ENCODE measurements at places on chromosomes 6 and 20.

DNA sequence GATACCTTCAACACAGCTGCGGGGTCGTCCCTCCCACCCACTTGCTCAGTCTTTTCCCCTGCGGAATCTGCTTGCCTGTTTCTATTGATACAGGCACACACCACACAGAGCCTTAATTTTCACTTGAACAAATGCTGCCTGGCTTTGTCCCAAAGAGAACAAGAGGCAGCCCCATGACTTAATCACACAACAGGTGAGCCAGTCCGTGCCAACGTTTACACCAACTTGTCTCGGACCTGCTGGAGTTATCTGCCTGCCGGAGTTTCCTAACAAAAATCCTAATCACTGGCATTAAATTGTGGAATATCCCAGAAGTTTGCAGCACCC lies 186.8 kb upstream of the RREB1 start:
- no peak for DNase-seq

DNA sequence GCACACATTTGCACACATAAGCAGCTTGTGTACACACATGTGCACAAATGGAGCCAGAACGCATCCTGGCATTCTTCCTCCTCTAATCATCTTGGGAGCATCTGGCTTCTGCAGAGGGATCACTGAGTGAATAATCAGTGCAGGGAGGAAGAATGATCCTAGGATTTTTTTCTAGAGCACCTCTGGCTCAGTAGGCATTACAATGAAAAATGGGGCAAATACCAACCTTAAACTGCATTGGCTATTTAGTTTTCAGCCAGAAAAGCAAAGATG lies 205.7 kb upstream of the TCF21 start:
- no peak for DNase-seq

DNA sequence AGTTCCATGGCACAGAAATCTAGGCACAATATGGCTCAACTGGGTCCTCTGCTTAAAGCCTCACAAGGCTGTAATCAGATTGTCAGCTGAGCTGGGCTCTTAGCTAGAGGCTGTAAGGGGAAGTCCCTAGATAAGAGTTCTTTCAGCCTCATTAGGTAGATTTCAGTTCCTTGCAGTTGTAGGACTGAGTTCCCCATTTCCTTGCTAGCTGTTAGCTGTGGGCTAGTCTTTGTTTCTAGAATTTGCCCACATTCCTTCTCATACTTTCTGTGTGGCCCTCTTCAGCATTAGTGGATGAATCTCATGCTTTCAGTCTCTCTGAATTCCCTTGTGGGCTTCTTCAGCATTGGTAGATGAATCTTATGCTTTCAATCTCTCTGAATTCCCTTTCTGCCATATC lies 71.0 kb upstream of the MRAP2 start:
- DNase-seq = no peak

- no peak for DNase-seq
These were observed 195.3 kb downstream of the MOXD1 start for GRCh38 chr6:132205946-132206345.
